ENCODE measurements at places on chromosomes 11 and 22.

DNA sequence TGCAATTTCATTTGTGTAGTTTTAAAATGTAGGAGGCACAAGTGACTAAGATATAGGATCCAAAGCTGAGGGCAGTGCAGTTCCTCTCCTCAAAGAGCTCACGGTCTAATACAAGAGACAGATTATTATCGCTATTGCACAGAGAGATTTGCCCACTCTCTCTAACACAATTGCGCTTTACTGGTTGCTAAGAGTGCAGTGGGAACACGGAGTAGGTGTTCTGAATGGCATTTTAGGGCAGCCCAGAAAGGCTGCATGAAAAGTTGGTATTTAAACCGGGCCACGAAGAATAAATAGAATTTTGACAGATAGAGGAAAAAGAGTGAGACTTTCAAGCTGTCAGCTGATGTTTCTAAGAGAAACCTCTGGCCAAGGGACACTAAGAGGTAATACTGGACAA is 79.5 kb downstream of the BLID start:
- DNase-seq, result no peak

DNA sequence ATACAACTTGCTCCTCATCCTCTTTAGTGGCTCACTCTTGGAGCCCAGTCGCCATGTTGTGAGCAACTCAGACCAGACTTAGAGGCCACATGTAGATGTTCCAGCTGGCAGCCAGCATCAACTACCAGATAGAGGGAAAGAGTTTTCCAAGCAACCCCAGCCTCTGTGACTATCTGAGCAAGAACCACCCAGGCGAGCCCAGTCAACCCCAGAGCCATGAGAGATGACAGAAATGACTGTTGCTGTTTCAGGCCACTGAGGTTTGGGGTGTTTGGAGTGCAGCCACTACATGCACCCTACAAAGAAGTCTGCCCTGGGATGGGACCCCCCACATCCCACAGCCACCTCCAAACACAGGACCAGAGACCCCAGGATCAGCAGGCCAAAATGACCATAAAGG is 24.8 kb upstream of the CLDN5 start:
- DNase-seq, result no peak

- DNase-seq, result no peak
Measured at GRCh38 chr22:22943521-22944267, 56.1 kb downstream of the IGLL5 start.

DNA sequence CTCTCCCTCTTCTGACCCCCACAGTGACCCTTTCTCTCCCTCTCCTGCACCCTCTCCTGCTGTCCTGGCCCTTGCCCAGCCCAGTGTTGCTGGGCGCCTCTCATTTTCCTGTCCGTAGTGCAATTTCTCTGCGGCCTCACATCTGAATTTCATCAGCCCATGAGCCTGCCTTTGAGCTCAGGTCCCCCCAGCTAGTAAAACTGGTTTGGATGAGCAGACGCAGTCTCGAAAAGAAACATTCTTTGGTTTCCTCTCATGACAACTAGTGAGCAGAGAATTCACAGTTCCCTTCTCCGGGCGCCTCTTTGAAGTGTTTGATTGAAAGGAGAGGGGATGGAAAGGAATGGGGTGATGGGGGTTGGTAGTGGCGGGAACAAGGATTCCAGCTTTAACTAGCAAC is 126.0 kb upstream of the CADM1 start:
- DNase-seq, result no peak

DNA sequence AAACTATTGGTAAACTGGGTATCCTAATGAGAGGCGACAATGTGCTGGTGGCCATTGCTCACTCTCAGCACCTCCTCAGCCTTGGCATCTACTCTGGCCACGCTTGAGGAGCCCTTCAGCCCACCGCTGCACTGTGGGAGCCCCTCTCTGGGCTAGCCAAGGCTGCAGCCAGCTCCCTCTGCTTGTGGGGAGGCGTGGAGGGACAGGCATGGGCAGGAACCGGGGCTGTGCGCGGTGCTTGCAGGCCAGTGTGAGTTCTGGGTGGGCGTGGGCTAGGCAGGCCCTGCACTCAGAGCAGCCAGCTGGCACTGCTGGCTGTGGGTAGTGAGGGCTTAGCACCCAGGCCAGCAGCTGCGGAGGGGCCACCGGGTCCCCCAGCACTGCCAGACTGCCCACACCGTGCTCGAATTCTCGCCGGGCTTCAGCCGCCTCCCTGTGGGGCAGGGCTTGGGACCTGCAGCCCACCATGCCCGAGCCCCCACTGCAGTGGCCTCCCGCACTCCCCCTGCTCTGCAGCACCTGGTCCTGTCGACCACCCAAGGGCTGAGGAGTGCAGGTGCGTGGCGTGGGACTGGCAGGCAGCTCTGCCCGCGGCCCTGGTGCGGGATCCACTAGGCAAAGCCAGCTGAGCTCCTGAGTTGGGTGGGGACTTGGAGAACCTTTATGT is 575.9 kb upstream of the ANO3 start:
- DNase-seq, result no peak

DNA sequence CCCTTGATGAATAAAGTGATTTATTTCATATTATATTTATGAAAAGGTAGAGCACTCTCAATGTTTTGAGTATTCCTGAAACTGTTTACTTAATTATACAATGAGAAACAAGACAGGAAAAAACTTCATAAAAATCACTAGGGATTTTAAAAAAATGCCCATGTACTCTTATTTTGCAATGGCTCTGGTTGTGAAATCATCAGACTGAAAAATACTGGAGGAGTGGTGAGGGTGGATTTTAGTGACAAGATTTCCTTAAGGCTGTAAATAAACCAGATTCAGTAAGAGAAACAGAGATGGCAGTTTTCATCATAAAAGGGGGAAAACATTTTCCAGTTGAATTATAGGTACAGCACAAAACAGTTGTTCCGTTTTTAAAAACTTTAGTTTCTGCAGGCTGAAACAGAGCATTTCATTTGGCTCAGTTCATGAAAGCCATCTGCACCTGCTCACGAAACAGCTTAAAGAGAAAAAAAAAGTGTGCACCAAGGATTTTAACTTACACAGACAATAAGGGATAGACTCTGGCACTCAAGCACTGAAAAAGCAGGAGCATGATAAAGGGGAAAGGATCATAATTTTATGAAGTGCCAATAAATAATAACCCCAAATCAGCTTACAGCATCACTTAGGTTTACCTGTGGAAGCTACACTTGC is 100.7 kb downstream of the MAML2 start:
- DNase-seq, result no peak

DNA sequence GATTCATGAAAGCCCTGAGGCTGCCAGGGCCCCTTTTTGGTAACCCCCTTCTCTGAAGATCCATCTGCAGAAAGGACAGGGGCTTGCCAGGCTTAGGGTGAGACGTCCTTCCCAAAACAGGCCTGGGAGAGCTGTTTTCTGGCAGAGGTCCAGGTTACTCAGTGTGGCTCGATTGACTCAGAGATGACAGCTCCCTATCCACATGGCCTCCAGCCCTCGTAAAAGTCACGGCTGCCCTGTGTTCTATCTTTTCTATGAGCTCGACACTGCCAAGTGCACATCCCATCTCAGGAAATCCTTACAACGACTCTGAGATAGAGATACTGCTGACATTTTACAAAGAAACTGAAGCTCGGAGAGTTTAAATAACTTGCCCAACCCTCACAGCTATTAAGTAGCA is 20.4 kb downstream of the ADAMTS8 start:
- no peak for DNase-seq

GRCh38 chr22:33920197-33920540 is at the start of gene LARGE1:
Gene LARGE1 (minus strand): TSS chr22:33920476.
- no peak for DNase-seq

DNA sequence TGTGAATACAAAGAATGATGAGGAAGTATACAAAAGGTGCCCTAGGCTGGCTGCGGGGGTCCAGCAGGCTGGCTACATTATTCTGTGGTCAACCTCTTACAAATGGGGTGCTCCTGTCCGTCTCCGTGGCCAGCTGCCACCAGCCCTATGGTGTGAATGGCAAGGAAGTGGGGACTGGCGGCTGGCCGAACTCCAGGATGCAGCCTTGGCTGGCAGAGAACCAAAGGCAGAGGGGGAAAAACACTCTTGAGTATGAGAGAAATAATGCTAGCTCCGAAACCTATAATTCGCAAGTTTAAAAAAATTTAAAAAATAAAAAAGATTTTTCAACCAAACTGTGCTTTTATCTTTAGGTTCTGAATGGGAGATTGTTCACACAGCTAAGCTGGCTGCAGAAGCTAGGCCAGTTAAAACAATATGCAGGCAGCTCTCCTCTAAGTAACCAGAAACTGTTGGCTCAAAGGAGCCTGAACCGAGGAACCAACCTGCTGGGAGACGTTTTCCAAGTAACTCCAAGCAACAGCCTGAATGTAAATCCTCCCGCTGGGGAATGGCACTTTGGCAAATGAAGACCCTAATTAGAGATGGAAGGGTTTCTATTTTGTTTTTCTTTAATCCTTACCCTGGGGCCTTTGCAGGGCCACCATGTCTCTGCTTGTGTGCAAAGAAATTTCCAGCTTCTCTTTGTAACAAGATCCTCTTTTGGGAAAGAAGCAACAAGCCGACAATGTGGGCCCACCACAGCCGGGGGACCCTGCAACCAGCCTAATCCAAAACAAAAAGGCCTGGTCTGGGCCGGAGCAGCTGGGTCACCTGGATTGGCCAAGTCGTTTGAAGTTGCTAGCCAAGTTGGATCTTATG is 50.2 kb downstream of the C22orf31 start:
- DNase-seq, result no peak

- no peak for DNase-seq
Measured at GRCh38 chr11:112368381-112368780, 107.7 kb upstream of the PLET1 start.

DNA sequence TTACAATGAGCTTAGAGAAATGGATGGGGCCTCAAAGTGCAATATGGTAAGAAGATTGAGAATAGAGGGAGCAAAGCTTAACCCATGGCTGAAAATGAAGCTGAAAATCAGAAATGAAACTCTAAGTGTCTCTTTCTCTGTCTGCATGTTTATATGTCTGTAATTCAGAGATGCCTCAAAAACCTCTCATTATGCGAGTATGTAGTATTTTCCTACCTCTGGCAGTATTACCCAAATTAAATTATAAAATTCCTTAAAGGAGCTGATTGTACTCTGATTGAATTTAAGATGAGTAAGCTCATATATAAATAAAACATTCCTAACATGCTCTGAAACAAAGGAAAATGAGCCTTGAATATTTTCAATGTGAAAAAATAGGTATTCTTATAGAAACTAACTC is 39.8 kb upstream of the PRSS23 start:
- DNase-seq, result no peak

GRCh38 chr11:18590571-18590970 is 2.0 kb upstream of the UEVLD start:
- DNase-seq, result no peak

DNA sequence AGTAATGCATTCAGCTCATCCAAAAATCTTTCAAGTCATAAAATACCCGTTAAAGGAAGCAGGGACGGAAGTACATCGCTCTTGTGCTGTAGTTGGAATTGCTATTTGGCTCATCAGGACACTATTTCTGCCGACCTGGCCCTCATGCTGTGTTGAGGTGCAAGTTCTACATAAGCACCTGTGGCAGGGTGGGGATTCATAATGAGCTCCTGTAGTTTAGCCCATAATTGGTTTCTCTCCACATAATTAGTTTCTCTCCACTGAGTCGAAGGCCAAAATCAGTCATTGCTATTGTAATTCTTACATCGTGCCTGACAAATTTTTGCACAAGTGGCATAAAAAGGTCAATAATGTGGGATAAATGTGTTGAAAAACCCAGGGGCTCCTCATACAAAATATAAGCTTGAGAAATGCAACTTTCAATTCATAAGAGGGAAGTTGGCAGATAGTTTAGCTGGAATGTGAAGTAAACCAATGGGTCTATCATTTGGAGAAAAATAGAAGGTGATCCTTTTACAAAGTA is 14.9 kb upstream of the ISX start:
- no peak for DNase-seq

- DNase-seq, result peak; percentile 71
Measured at GRCh38 chr22:42680648-42681047, 31.5 kb upstream of the CYB5R3 start.

- no peak for DNase-seq
Measured at GRCh38 chr11:104907521-104908185, 9.4 kb upstream of the CASP12 start.

DNA sequence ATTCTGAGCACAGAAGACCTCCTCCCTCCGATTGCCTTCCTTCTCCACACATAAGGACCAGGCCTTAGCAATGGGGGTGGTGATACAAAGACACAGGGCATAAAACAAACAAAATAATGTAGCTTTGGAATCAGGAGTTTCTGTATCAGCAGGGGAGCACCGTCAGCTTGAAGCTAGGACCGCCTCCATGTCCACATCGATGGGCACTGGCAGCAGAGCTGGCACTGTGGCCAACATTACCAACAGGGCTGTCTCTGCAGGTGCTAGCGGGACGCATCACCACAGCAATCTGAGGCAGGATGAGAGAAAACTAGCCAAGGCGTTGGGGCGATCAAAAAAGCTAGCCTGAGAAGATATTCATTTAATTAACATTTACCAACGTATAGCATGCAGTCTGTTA is 201.4 kb downstream of the MAML2 start:
- no peak for DNase-seq

DNA sequence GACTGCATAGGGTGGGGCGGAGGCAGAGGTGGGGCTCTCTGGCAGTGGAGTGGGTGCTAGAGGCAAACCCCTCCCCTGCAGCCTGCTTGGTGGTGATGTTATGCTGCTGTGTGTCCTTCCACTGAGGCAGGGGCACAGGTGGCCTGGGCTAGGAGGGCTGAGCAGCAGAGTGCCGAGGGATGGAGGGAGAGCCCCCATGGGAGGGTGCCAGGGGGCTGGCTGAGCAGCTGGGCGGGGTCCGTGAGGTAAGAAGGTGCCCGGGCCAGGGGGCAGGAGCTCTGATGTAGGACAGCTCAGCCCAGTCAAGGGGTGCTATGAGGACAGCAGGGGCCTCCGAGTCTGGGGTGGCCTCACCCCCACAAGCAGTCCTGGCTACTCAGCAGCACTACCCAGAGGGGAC is 4.2 kb downstream of the CLDN5 start:
- DNase-seq, result no peak

GRCh38 chr11:4441515-4441914 is 7.6 kb upstream of the OR52K2 start:
- no peak for DNase-seq

DNA sequence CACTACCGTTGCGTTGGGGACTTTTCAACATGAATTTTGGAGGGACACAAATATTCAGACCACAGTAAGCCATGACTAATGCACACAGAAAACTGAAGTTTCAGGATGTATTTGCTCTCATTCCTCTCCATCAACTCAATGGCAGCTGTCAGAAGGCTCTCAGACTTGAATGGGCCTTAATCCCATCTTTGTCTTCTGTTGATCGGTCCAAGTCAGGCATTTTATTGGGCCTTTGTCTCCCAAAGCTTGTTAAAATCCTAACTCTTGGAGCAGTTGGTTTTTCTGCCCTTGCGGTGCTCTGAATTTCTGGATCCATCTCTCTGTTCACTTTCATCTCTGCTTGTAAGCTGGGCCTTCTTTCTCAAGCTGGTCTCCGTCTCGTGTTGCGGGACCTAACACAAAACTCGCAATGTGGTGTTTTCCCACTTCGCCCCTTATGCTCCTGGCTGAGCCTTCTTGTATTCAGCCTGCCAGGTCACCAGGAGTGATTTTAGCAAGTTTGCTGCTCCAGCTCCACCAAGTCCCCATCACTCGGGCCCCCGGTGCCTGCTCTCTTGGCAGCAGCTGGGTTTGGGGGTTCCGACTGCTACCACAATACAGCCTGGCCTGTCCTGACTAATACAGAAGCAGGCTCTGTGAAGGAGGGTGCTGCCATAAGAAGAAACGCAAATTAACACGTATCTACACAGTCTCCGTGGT is 27.0 kb downstream of the TSPAN32 start:
- no peak for DNase-seq

- DNase-seq, result no peak
Measured at GRCh38 chr11:59302991-59303390, 55.7 kb upstream of the OR5AN1 start.

- no peak for DNase-seq
Measured at GRCh38 chr11:20056109-20056949, 103.9 kb downstream of the DBX1 start.

All from Caki2 (cell line).